ENCODE measurements at places on chromosomes 2 and 18.

DNA sequence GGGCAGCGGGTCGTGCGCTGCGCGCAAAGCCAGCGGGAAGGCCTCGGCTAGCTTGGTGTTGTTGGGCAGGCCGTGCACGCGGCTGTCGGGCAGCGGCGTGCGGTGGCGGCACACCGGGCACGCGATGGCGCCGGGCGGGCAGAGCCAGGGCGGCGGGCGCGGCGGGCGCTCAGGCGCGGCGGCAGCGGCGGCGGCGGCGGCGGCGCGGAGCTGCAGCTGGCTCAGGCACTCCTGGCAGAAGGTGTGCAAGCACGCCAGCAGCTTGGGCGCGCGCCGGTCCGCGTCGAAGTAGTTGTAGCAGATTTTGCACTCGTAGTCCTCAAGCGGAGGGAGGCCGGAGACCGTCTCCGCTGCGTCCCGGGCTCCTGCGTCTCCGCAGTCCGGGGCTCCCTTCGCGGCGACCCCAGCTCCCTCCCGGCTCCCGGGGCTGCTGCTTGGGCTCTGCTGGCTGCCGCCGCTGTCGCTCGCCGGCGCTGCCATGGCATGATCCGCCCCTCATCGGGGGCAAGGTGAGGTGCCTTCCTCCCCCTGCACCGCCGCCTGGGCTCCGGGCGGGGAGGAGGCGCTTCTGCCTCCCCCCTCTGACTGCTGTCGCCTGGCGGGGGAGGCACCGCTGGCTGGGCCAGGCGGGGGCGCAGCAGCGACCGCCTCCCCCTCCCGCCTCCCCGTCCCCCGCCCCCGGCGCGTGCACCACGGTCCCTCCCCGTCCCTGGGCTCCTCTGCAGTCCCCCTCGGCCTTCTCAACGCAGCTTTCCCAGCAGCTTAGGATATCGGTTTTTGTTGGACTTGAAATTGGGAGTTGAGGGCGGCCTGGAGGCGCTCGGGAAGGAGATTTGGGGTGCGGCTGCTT, 21.0 kb upstream of the PAX3 start:
- DNase-seq = no peak

DNA sequence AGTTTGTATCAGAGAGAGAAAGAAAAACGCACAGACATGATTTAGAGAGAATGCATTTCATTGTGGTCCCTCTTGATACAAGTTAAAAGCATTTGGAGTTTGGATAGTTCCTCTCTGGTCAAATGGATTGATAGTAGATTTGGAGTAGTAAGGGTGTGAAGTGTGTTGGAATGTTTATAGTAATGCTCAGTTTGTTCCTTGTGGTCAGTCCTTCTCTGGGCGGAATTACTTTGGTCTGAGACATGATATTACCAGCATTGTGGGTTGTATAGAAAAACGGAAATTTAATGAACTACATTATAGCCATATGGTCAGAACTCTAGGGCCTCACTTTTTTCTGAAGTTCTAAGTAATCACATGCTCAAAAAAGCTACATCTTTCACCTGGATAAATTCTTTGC, 178.9 kb downstream of the AGAP1 start:
- DNase-seq = no peak

- DNase-seq = no peak
Observed at GRCh38 chr2:22247466-22247865, 1123.7 kb downstream of the TDRD15 start.

DNA sequence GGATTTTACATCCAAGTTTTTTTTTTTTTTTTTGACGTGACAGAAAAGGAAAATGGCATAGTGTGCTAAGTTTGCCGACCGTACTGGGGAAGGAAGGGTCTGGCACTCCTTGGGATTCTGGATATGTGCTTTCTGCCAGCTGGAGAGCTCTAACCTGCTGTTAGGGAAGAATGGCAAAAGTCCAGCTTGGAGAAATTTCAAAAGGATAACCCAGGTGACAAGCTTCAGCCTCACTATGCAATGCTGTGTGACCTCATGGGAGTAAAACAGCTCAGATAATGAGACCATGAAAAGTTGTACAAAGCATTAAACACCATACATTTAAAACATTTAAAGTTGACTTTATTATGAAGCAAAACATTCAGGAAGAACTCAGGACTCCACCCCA, 10.3 kb upstream of the GPR45 start:
- no peak for DNase-seq

DNA sequence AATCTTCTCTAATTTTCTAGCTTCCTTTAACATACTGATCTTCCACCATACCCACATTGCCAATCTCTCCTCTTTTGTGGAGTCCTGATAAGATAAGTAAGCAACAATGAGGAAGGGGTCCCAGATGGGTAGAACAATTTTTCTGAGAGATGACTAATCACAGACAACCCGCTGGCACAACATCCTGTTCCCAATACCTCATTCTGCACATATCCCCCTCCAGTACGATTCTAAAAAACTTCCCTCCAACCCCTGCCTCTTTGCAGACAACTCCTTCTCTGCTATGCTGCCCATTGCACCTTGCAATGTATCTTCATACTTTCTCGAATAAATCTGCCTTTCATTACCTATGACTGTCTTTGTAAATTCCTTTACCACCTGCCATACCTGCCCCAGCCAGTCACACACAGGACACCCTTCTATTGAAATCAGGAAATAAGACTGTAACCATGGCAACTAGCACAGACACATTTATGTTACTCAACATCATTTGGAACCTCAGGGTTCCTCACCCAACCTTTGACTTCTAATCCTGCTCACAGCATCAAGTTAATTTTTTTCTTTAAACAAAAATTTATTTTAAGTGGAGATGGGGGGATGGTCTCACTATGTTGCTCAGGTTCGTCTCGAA, 7.4 kb upstream of the EXOC6B start:
- DNase-seq = no peak

DNA sequence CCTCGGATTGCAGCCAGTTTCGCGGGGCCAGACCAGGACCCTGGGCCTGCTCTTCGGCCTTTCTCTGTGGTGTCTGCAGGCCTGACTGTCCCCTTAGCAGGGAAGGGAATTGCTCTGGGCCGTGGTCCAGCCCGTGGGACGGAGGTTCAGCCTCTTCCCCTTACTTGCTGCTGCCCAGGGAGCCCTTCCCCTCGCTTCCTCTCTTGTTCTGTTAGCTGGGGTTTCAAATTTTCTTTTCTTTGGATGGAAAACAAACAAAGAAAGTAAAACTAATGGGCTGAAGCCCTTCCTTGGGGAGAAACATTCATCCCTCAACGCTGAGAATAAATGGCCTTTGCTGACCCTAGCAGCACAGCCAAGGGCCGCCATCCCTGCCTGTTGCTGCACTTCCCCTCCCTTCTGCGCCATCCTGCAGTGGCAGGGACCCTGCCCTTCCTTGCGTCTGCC, 52.4 kb downstream of the ASAP2 start:
- no peak for DNase-seq

- no peak for DNase-seq
Observed at GRCh38 chr2:104768694-104769093, 85.2 kb upstream of the POU3F3 start.

DNA sequence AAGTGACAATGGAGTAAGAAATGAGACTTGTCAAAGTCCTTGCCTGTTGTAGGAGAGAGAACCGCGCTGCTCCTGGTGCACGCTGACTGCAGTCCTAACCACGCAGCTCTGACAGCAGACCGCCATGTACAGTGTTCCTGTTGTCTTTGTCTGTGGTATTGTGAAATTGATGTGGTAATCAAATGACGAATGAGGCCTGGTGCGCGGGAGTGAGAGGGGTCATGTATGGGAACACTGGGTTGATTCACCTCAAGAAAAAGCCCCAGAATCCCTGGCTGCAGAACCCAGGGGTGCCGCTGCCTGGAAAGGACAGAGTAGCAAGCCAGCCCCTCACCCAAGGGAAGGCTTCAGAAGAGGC, 64.0 kb downstream of the INPP4A start:
- no peak for DNase-seq

DNA sequence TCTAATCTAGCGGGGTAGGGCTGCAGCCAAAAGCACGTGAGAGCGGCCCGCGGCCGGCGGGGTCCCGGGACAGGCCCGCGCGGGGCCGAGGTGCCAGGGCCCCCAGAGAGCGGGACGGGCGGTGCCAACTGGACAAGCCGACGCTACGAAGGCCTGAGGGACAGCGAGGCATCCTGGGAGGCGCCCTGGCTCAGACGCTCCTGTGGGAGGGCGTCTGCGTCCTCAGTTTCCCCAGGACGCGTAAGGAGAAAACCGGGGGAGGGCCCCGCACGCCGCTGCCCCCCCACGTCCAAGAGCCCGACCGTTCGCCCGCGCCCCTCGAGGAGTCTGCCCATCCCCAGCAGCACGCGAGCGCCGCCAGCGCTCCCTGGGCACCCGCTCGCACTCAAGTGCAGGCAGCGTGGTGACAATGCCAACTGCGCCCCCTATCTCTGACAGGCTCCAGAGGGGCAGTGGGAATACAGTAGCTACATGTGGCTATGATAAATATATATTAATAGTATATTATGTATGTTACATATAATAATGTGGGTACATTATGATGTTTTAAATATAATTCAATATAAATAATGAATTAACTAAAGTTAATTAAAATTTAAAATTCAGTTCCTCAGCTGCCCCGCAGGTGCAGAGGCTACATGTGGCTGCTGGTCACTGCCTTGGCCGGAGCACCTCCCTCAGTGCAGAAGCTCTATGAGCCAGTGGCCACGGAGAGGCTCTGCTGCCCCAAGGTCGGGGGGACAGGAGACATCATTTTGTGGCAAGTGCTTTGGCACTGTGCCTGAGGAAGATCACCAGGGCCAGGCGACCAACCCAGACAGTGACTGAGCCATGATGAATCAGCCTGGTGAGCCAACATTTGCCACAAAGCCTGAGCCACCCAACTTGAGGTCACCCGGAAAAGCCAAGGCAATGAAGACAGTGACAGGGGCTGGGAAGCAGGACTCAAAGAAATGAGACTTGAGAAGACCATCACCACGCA, 5.5 kb upstream of the SFT2D3 start:
- DNase-seq = no peak

- no peak for DNase-seq
Observed at GRCh38 chr2:234966340-234966739, 14.5 kb downstream of the SH3BP4 start.

GRCh38 chr2:238555786-238556542, 129.2 kb downstream of the ASB1 start:
- no peak for DNase-seq

DNA sequence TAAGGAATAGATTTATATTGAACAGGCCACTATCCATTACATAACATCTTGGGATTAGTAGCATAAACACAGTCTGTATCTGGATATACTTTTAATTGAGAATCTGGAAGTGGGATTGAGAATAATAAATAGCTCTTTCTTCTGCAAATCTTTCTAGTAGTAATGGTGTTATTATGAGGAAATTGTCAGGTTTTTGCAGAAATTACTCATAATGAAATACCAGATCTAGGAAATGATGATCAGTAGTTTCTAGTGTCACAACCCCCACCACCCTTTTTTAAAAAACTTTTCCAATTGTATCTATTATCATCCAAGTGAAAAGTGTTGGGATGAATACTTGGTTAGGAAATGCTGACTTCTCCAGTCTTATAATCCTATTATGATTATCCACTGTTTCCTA, 18.7 kb downstream of the NBEAL1 start:
- no peak for DNase-seq

GRCh38 chr18:46761059-46761769, 4.4 kb upstream of the ST8SIA5 start:
- no peak for DNase-seq

GRCh38 chr2:11750422-11750821, 4.0 kb downstream of the LPIN1 start:
- no peak for DNase-seq

GRCh38 chr2:74863802-74864248, 29.9 kb downstream of the HK2 start:
- DNase-seq = no peak

DNA sequence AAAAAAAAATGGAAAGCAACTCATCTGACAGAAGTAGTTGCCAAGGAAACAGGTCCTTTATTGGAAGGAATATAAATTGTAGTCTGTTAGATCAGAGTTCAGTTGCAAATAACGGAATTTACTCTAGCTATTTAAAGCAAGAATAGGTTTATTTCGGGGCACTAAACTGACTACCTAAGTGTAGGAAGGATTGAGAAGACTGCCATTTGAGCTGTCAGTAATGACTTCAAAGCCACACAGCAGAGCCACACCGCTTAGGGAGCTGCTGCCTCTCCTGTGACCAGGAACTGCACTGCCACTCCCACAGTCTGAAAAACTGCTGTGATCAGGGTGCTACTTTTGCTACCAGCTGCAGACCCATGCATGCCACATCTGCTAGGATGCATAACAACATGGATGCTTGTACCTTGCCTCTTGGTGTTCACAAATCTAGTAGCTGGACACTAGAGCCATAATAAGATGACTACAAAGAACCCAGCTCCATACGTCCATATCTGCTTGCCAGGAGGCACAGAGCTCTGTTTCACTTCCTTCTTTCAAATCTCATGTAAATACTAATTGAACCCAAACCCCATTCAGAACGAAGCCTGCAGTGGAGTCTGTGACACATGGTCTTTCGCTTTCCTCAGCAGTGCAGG, 2.2 kb downstream of the DSG2 start:
- DNase-seq = no peak

DNA sequence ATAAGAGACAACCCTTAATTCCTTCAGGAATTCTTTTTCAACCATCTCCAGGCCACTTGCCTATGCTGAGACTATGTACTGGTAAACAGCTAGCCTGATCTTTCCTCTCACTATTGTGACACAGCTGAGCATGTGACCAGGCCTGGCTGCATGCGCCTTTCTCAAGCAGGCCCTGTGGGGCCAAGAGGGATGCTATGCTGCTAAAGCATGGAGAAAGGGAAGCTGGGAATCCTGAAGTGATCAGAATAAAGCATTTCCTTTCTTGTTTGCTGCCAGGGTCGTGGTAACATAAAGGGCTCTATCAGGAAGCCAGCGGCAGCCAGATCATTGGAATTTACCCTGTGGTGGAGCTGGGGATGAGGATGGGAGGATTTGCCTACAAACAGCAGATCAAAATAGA, 29.8 kb upstream of the LCLAT1 start:
- DNase-seq = no peak

DNA sequence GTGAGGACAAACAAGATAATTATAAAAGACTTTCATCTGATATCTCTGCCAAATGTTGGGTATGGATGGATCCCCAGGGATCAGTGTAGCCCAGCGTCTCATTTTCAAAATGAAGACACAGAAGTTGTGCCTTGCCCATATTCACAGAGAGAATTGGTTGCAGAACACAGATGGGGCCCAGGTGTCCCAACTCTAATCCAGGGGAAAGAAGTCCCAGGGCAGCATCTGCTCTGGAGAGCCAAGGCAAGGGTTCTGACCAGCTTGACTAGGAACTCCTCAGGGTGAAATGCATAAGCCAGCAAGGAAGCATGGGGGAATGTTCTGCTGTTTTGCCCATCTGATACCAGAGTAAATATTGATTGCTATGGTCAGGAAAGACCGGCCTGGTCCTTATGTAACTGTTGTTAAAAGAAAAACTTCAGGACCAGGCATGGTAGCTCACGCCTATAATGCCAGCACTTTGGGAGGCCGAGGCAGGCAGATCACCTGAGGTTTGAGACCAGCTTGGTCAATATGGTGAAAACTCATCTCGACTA, 68.7 kb upstream of the CABLES1 start:
- no peak for DNase-seq

DNA sequence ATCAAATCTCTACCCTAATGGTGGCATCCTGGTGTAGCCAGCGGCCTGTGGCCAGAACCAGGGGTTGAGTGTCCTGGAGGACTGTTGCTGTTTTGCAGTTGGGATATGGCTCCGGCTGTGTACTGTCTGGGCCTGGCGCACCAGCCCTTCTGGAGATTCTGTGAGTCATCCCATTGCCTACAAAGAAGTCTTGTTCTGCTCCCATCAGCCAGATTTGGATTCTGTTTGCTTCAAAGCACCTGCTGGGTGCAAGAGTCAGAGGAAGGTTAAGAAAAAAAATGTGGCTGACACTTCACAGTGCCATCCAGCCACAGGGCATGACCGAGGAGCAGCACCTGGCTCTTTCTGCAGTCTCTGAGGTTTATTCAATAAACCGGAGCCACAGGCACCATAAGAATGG, 41.0 kb upstream of the ASAP2 start:
- DNase-seq = no peak

Measured in esophagus squamous epithelium (tissue), 5 donors.